ENCODE measurements at places on chromosomes 4 and X.

GRCh38 chr4:6474053-6474568 lies 1.7 kb upstream of the PPP2R2C start:
- DNase-seq = no peak

- DNase-seq = no peak
Observed at GRCh38 chr4:6943012-6943884, 33.6 kb downstream of the TBC1D14 start.

DNA sequence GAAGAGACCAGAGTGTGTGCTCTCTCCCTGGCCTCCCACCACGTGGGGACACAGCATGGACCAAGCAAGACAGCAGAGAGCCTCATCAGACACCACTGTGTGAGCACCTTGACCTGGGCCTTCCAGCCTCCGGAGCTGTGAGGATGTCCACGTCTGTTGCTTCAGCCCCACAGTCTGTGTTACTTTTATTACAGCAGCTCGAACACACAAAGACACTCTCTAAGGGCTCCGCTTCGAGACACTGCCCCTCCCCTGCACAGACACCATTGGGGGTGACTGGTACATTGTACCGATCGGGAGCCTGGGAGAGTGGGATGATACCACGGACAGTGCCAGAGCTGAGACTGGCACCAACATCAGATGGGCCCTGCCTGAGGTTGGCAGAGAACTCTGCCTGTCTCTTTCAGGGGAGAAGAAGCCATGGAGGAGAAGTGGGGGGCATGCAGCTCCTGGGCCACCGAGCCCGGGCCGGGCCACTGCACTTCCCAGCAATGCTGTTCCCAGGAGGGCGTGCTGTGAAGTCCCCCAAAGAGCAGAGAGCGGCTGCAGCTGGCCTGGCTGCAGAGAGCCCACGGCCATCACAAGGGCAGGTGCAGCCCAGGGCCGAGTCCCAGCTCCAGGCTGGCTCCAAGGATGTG lies 48.1 kb upstream of the HMX1 start:
- no peak for DNase-seq

GRCh38 chr4:156705311-156705710 lies 266.3 kb downstream of the PDGFC start:
- DNase-seq = no peak

GRCh38 chrX:64377753-64378152 lies 17.5 kb downstream of the MTMR8 start:
- DNase-seq = no peak

DNA sequence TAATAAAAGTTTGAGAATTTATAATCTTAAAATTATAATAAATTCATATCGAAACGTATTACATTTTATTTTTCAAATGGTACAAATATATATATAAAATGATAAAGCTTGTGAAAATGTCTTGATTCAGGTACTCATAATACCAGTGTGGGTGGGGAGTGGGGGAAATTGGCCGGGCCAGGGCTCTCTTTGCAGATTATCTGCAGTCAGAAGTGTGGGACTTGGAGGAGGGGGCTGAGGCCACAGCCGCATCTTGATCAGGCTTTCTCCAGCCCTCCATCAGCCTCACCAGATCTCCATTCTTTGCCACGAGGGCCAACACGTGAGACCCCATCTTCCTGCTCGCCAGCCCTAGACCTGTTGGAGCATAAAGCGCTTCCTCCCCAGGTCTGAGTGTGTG lies 86.7 kb downstream of the STIM2 start:
- DNase-seq = no peak
